Psoas muscle (tissue), 8 donors: ENCODE measurements at places on chromosomes 16 and 17.

DNA sequence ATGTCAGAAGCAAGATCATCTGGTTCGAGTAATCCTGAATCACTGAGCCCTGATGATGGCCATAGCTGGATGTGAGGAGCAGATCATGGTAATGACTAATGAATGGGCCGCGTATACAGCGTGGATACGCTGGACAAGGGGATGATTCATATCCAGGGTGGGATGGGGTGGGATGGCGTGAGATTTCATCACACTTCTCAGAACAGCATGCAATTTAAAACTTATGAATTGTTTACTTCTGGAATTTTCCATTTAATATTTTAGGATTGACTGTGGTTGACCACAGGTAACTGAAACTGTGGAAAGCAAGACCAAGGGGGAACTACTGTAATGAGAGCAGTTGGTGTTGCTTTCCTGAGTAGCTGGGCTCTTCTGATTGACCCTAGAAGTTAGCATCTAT is 225.5 kb downstream of the STX8 start:
- no peak overlapping the region for H3K27ac ChIP-seq
- H3K4me1 ChIP-seq: no peaks in the 10 kb centered on the region
- no peaks in the 10 kb centered on the region for H3K27me3 ChIP-seq
- no peak for DNase-seq

- DNase-seq: no peak
- H3K36me3 ChIP-seq: no peaks in the 10 kb centered on the region
- H3K4me3 ChIP-seq: no peak overlapping the region
- no peak overlapping the region for H3K27ac ChIP-seq
- no peaks in the 10 kb centered on the region for H3K4me1 ChIP-seq
These were observed 149.4 kb upstream of the HS3ST2 start for GRCh38 chr16:22664561-22664997.

DNA sequence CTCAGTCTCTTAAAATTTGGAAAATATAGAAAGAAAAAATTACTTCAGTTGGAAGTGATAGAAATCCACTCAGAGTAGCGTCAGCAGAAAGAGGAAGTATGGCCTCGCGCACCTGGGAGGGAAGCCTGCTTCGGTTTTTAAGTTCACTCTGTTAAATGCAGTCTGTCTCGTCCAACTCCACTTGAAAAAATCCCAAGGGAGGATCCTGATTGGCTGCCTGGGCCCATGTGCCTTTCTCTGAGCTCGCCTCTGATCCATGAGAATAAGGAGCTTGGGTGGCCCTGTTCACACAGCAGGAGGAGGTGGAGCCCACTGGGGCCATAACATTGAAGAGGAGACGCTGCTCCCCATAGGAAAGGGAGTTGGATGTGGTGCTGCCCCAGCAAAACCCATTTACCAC is 40.7 kb downstream of the DNAJA2 start:
- no peak overlapping the region for H3K27ac ChIP-seq
- H3K27me3 ChIP-seq: no peaks in the 10 kb centered on the region
- no peak overlapping the region for H3K4me3 ChIP-seq
- H3K4me1 ChIP-seq: no peaks in the 10 kb centered on the region
- no peak for DNase-seq
- no peaks in the 10 kb centered on the region for H3K36me3 ChIP-seq

- H3K36me3 ChIP-seq: no peaks in the 10 kb centered on the region
- DNase-seq: no peak
- no peak overlapping the region for H3K4me3 ChIP-seq
- H3K4me1 ChIP-seq: no peaks in the 10 kb centered on the region
These were observed 262.6 kb downstream of the MAP2K6 start for GRCh38 chr17:69677130-69677529.

- H3K36me3 ChIP-seq: no peaks in the 10 kb centered on the region
- H3K4me1 ChIP-seq: no peaks in the 10 kb centered on the region
- no peak overlapping the region for H3K27ac ChIP-seq
These were observed 16.3 kb downstream of the LGALS3BP start for GRCh38 chr17:78963378-78963777.

DNA sequence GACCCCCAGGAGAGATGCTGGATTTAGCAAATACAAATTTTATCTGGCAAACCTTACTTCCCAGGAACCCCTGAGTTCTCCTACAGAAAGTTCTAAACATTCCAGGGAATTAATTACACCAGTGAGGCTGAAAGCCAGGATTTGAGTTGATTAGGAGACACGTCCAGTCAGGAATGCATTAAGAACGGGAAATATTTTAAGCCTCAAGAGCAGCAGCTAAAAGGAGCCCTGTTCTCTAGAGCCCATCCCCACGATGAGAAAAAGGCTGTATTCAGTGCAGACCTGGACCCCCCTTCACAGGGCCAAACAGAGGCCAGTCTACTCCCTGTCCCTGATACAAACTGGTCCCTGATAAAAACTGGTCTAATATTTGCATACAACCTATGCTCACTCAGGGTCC is 55.0 kb downstream of the VAT1L start:
- no peak overlapping the region for H3K27ac ChIP-seq
- no peak for DNase-seq
- H3K4me1 ChIP-seq: no peaks in the 10 kb centered on the region

- no peak for DNase-seq
- H3K36me3 ChIP-seq: no peaks in the 10 kb centered on the region
- H3K4me3 ChIP-seq: no peak overlapping the region
- no peaks in the 10 kb centered on the region for H3K4me1 ChIP-seq
These were observed 244.0 kb downstream of the TMEM114 start for GRCh38 chr16:8346294-8346693.

DNA sequence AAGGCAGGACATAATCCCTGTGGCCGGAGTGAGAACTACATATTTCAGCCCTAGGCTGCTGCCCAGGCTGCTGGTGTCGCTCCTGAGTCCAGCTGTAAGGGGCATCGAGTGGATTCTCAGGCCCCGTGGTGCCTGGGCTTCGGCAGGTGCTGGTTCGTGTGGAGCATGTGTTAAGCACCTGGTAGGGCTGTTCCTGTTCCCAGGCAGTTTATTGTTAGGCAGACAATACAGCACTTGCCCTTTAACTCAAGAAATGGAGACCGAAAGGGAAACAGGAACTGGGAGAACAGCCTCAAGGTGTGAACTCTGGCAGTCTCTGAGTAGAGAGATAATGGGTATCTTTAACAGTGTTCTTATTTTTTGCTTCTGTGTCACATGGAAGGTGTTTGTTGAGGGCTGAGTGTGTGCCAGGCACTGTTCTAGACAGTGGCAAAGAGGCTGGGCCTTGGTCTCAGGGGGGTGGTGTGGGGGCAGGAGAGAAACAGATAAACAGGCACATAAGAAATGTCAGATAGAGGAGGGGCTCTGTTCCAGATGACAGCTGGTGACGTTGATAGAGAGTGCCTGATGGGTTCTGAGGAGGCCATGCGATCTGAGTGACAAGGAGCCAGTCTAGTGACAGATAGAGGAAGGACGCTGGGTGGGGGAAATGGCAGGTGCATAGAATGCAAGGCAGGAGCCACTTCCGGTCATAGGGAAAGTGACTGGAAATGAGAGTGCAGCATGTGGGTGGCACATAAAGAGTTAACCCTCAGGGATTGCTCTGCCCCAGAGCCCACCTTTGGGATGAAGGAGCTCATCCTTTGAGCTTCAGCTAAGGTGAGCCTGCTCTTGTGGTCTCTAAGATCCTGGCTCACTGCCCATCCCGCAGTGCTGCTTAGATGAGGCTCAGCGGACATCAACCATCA is 33.8 kb downstream of the EPN2 start:
- DNase-seq: no peak
- H3K4me3 ChIP-seq: no peak overlapping the region
- peak overlapping the region; percentile 13 for H3K27ac ChIP-seq
- H3K27me3 ChIP-seq: no peaks in the 10 kb centered on the region
- peaks cover 51% of the 10 kb centered on the region for H3K4me1 ChIP-seq
